ENCODE measurements at places on chromosomes 7 and 10.
A peak's percentile ranks its signal among the peaks of the same experiment; 100 is the strongest.

GRCh38 chr10:133274751-133275683 is 1.7 kb downstream of the ADAM8 start:
- DNase-seq, result peak; percentile 39

DNA sequence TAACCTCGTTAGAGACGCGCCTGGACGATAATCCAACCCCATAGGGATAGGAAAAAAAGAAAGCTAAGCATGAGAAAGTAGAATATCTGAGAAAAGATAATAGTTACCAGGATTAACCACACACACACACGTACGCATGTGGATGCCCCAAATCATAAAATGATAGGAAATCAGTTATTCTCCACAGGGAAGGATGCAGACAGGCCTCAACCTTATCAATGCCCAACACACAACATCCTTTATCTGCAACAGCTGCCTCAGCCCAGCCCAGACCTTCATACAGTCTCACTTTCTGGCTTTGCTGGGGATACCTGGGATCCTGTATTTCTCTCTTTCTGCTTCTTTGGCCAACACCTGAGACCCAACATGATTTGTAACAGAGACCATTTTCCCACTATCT is 123.0 kb downstream of the NOC3L start:
- no peak for DNase-seq

DNA sequence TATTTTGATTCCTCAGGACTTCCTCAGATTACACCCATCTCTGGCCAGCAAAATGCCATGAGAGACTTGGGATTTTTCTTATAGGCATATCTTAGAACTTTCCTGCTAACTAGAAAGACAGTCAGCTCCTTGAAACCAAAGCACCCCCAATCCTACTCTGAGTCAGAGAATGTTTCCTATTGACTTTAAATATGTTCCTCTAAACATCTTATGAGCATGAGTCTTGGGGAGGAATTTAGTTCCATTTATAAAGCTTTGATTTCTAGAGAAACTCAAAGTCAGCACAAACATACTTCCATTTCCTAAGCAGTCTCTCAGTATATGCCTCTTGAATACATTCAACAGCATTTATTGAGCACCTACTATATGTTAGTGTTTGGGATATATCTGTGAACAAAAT is 128.5 kb downstream of the INHBA start:
- DNase-seq, result peak; percentile 41

DNA sequence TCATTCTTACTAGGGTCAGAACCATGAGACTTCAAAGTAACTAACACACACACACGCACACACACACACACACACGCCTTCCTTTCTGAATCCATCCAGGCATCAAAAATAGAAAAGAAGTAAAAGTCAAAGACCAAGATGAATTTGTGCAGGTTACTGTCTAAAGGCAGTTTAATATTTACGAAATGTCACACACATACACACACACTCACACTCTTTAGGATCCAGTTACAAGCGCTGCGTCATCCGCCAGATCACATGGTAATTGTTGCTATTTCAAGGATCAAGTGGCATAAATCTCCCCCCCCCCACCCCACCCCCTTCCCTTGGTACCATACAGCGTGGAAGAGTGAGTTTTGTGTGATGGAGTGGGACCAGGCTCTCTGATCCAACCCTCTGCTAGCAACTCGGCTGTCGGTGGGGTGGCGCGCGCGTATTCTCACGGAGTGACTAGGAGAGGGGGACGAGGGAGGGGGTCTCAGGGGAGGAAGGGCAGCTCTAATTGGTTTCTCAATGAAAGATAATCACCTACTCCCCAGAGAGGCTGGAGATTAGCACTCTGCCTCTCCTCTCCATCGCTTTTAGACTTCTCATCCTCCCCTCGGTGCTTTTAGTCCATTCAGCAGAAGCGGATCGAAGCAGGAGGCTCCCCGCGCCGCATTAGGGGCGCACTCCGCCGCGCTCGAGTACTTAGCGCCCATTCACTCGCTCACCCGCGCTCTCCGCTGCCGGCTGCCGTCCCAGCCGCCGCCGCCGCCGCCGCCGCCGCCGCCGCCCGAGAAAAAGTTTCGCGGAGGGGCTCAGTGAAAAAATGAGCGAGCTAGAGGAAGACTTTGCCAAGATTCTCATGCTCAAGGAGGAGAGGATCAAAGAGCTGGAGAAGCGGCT is 83.5 kb upstream of the PRKG1 start:
- DNase-seq, result peak; percentile 25

DNA sequence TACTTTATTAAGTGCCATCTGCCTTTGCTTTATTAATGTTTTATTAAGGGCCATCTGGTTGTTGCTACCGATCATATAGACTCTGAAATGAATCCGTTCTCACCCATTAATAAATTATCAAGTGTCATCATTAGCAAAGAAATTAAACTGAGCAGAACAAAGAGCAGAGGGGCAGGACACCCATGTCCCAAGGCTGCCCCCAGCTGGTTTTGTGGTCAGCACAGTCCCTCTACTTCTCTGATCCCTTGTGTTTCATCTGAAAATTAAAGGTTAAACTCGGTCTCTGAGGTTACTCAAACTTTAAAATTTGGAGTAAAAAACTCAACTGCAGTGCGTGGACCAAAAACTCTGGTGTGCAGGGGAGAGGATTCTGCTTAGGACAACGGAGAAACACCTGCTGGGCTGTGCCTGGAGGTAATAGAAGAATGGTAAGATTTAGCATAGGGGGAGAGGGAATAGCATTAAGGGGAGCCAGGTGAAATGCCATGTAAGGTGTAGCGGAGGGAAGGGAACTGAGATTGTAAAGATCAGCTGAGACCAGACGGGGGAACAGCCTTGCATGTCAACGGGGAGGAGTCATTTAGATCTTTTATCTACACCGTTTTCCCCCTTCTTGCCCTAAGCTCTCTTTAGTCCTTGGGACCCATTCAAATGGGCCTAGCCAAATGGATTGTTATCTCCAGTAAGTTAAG is 10.8 kb upstream of the GSDME start:
- no peak for DNase-seq

- peak; percentile 71 for DNase-seq
Measured at GRCh38 chr10:72331575-72332422, 22.9 kb downstream of the DNAJB12 start.

DNA sequence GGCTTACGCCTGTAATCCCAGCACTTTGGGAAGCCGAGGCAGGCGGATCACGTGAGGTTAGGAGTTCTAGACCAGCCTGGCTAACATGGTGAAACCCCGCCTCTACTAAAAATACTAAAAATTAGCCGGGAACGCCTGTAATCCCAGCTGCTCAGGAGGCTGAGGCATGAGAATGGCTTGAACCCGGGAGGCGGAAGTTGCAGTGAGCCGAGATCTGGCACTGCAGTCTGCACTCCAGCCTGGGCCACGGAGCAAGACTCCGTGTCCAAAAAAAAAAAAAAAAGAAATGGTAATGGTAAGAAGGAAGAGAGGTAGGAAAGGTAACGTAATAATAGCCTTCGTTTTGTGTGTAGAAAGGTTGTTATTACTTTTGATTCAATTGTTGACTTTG is 1.2 kb downstream of the HSPA14 start:
- no peak for DNase-seq

DNA sequence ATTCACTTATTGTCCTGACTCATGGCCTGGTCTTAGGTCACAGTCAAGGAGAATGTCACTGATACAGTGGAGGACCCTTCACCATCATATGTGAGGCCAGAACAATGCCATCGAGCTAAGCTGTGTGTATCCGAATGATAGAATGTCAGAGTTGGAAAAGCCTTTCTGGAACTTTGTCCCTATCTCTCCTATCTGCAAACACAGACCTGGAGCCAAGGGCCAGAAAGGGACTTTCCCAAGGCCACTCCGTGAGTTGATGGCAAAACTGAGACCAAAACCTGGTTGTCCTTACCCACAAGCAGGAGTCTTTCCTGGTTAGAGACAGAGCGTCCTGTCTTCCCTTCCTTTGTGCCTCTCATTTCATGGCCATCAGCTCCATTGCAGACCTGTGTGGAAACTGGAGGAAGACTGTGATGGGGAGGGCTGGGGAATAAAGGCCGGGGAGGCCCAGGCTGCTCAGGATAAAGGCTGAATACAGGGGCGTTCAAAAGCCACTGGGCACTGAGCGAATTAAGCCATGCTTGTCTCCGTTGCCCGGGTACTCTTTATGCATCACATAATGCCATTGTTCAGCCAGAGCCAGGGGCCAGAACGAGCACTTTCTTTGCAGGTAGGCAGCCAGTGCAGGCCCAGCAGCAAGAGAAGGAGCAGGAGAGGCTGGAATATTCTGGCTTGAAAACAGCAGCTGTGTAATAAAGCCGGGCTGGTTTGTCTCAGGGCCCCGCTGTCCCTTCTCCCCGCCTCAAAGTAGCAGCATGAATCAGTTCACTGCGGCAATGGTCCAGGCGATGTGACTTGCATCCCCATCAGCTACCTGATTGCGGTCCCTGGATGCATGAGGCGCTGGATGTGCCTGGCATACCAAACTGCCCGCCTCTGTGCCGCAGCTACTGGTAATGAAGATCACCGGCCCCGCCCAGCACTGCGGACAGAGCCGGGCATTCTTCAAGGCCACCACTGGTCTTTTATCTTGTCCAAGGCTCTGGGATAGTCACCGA is 143.0 kb downstream of the RPS24 start:
- no peak for DNase-seq

DNA sequence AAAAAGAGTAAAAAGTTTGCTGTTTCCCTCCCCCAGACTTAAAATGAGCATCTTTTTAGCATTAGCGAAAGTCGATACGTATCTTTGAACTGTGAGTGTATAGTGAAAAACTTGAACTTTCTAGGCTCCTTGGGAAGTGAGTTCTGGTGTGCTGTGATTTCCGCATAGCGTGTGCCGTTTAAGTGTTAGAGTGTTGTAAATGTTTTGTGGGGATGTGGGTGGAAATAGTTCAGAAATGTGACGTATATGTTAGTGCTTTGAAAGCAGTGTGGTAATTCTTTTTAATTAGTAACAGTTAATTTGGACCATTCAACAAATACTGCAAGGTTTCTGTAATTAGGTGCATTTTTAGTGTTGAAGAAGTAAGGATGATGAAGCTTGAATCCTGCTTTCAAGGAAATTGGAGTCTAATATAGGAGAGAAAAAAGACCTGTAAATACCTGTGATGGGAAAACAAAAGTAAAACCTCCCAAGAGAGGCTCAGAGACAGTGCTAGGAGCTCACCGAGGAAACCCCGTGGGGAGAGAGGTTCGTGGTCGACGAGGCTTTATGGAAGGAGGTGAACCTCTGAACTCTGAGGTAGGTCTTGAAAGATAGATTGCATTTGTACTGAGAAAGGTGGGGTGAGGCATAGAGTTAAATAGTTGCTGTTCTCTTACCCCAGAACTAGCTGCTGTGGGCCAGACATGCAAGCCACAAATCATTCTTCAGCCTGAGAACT is 40.8 kb downstream of the RBM33 start:
- no peak for DNase-seq

- no peak for DNase-seq
Measured at GRCh38 chr7:123351516-123352505, 152.0 kb upstream of the SLC13A1 start.
